ENCODE measurements at places on chromosomes 4 and X. TPM values are rescaled to one million over a fixed set of nuclear protein-coding genes. Genes with fewer than 3 reads are reported as not detected.

DNA sequence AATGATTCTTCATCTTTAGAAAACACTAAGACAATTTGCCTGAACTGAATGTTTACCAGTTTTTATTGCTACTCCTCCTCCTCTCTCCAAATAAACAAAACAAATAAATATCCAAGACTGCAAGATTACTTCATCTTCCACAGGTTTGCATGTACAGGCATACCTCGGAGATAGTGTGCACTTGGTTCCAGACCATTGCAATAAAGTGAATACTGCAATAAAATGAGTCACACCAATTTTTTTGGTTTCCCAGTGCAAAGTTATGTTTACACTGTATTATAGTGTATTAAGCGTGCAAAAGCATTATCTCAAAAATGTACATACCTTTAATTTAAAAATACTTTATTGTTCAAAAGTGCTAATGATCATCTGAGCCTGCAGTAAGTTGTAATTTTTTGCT, 53.3 kb downstream of the FBXL5 start:
- H3K27ac ChIP-seq, result no peak overlapping the region

DNA sequence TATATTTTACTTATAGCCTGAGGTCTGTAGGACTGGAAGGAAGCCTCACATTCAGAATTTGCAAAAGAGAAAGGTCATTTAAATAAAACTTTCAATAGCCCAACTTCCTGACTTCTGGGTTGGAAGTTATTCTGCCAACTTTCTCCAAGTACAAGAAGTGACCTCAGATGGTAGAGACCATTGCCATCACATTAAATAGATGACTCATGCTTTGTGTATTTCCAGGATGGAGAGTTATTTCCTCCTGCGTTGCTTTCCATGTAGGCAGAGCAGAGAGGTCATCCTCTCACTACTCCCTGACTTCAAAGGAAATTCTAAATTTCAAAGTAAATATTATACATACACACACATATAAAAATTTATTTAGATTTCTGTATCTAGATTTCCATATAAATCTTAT, 73.0 kb upstream of the NR3C2 start:
- DNase-seq, result no peak
- H3K27ac ChIP-seq, result no peak overlapping the region
- H3K27me3 ChIP-seq, result no peaks in the 10 kb centered on the region
- H3K36me3 ChIP-seq, result no peaks in the 10 kb centered on the region
- H3K4me3 ChIP-seq, result no peak overlapping the region
- no peaks in the 10 kb centered on the region for H3K4me1 ChIP-seq

DNA sequence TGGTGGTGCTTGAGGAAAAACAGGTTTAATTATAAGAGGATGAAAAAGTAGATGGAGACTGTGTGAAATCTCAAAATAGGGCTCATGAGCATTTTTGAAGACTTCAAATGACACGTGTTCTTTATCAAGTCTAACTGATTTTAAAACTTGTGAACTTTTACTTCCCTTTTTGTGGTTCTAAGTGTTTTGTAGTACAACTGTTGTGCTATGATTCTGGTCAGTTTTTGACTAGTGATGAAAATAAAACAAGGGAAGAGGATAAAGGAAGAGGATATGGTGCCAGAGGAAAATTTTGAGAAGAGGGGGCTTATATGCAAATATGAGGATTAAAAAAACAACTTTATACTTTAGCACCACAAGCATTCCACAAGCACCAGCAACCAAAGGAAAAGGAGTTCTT, 644.0 kb downstream of the RPA4 start:
- DNase-seq, result no peak
- no peaks in the 10 kb centered on the region for H3K36me3 ChIP-seq
- no peak overlapping the region for H3K27ac ChIP-seq
- no peaks in the 10 kb centered on the region for H3K4me1 ChIP-seq
- H3K27me3 ChIP-seq, result no peaks in the 10 kb centered on the region

GRCh38 chr4:175424111-175424510, 388.0 kb downstream of the GPM6A start:
- H3K27me3 ChIP-seq, result no peaks in the 10 kb centered on the region
- no peaks in the 10 kb centered on the region for H3K4me1 ChIP-seq
- H3K4me3 ChIP-seq, result no peak overlapping the region
- DNase-seq, result no peak

DNA sequence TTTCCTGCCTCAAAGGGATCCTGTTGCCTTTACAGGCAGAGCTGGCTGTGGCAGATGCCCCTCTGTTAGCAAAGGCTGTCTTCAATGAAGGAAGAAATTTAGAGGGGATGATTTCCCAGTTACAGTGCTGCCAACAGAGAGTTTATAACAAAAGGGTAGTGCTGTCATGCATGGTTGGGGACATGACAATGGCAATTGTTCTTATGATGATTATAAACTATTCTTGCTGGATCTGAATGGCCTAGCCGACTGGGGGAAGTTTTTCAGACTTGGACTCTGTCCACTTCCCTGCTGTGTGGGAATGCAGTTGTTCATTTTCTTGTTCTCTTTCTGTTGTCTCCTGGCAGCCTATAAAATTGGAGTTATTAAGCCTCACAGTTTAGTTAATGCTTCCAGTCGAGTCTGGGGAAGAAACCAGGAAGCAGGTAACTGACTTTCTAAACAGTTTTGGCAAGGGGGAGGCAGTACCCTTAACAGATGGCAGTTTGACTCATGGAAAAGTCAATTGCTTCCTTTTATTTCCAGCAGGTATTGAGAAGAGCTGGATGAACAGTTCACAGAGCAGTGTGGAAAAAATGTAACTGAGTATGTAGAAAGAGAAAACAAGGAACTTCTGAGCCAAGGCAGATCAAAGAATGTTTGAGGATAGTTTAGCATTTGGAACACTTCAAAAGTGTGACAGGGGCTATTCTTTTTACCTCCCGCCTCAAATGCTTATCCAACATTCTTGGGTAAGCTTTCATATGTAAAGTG, 582.6 kb downstream of the RAPGEF2 start:
- no peak overlapping the region for H3K27ac ChIP-seq
- DNase-seq, result no peak
- no peak overlapping the region for H3K4me3 ChIP-seq
- no peaks in the 10 kb centered on the region for H3K4me1 ChIP-seq
- H3K36me3 ChIP-seq, result no peaks in the 10 kb centered on the region

- no peak overlapping the region for H3K4me3 ChIP-seq
- no peaks in the 10 kb centered on the region for H3K4me1 ChIP-seq
- H3K36me3 ChIP-seq, result no peaks in the 10 kb centered on the region
- H3K27ac ChIP-seq, result no peak overlapping the region
- DNase-seq, result no peak
These were observed 11.1 kb upstream of the GPM6A start for GRCh38 chr4:175823015-175823742.

GRCh38 chr4:57254754-57255153, 144.6 kb upstream of the IGFBP7 start:
- no peak overlapping the region for H3K4me3 ChIP-seq
- H3K27ac ChIP-seq, result no peak overlapping the region
- no peak for DNase-seq
- H3K36me3 ChIP-seq, result no peaks in the 10 kb centered on the region
- H3K4me1 ChIP-seq, result no peaks in the 10 kb centered on the region

GRCh38 chr4:48812866-48813265, 18.0 kb upstream of the OCIAD1 start:
- H3K27me3 ChIP-seq, result no peaks in the 10 kb centered on the region
- H3K36me3 ChIP-seq, result no peaks in the 10 kb centered on the region
- no peaks in the 10 kb centered on the region for H3K4me1 ChIP-seq

DNA sequence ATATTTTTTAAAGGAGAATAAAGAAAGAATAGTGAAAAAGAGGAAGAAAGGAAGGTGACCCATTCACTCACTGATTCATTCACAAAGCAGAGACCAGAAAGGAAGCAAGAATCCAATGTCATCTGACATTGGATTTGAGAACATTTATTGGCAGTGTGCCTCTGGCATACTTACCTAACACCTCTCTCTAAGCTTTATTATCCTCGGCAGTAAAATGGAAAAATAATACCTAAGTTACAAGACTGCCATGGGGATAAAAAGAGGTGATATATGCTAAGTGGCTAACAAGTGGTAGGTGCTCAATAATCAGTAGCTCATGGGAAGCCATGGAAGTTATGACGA, 41.6 kb upstream of the PPARGC1A start:
- peaks cover 13% of the 10 kb centered on the region for H3K4me1 ChIP-seq
- no peaks in the 10 kb centered on the region for H3K27me3 ChIP-seq
- DNase-seq, result no peak
- no peaks in the 10 kb centered on the region for H3K36me3 ChIP-seq
- H3K4me3 ChIP-seq, result no peak overlapping the region

DNA sequence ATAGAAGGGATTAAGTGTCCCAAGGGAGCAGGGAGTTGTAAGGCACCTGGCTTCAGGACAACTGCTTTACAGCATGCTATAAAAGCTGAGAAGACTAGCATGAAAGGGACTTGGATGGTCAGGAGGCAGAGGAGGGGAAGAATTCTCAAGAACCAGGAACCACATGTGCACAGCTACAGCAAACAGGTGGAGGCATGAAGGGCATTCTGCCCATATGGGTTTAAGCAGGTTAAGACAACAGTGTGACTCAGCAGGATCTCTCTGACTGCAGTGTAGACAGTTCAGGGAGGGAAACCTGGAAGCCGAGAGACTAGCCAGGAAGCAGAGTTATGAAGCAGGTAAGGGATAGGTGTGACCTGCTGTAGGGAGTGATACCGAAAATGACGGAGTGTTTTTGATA, 117.0 kb downstream of the DHRSX start:
- H3K27ac ChIP-seq, result no peak overlapping the region
- no peaks in the 10 kb centered on the region for H3K4me1 ChIP-seq
- no peak for DNase-seq
- H3K4me3 ChIP-seq, result no peak overlapping the region
- H3K27me3 ChIP-seq, result no peaks in the 10 kb centered on the region

Gene FAT4
- 16.8 TPM for total RNA-seq

Gene CT45A3
- not detected for total RNA-seq

Gene STATH
- total RNA-seq, result not detected

Gene NEXMIF
- 0.33 TPM for total RNA-seq

Gene HMGB3
- total RNA-seq, result 8.1 TPM

Gene ITM2A
- 17.8 TPM for total RNA-seq

Gene MID2
- 12.7 TPM for total RNA-seq

Gene CXCL13
- 0.52 TPM for total RNA-seq

Gene GNL3L
- 24.6 TPM for total RNA-seq

Gene AWAT2
- not detected for total RNA-seq

Gene SH3D19
- total RNA-seq, result 107 TPM

Gene HAND2
- not detected for total RNA-seq

Gene IGSF1
- total RNA-seq, result 0.76 TPM

All from upper lobe of left lung (tissue), 6 donors.